ENCODE measurements at places on chromosomes 11 and 22.

GRCh38 chr11:27847496-27847895 is 147.2 kb upstream of the BDNF start:
- no peak for DNase-seq

- peak; percentile 42 for DNase-seq
Measured at GRCh38 chr22:37211075-37211865, 1.0 kb downstream of the SSTR3 start.

DNA sequence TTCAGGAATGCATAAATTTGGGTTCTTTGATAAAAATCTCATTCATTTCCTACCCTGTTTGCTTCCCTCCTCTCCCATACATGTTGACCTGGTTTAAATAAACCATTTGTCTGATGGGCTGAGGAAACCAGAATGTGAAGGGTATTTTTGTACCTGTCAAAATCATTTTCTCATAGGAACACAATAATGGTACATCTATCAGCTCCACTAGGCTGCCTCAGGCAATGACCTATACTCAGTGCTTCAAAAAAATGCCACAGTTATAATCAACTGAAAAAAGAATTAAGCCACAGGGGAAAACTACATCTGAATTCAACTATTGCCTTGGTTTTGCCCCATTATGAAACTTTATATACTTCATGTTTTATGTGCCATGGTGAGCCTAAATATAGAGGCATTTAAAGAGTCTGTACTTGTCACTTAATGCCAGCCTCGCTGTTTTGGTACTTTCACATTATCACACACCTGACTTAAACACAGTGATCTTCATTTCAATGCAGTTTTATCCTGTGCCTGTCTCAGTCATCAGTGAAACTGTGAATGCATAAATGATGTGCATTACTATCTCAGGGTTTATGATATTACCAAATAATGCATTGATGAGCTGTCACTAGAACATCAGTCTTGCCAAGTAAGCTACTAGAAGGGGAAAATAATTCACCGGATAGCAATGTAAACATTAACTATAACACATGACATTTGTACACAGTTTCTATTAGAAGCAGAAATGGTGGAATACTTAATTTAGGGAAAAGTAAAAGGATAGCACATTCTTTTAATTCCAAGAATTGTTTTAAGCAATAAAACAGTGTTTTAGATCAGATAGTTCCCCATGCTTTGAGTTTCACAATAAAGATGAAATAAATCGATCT is 92.7 kb downstream of the MSANTD4 start:
- DNase-seq: no peak

DNA sequence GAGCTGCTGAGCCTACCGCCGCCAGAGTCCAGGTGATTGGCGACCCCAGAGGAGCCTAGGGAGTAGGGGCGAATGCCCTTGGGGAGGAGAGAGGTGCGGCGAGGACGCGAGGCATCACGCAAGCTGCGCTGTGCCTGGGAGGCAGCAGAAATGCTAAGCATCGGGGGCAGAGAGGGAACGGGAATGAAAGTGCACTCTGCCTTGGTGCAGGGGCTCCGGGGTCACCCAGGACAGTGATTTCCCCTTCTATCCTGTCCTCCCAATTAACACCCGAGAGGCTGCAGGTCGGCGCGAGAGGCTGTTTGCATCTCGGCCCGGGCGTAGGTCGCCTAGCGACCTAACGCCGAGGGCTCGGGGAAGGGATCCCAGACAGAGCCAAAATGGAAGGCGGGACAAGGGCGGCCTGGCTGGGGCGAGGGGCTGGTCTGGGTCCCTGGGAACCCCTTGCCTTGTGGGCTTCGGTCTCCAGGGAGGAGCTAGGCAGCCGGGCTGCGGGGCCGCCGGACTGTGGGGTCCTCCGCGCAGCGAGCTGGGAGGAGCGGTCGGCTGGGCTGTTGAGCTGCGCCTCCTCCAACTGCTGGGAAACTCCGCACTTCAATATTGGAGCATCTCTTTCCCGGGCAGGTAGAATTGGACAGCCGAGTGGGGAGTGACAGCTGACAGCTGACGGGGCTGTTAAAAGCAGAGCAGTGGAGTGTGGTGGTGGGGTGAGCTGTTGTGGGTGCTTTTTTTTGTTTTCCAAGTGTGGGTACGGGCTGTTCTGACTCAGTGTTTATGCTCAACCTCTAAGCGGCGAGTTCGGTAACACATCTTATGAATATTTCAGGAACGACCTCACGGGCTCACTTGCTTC is 657 bp downstream of the ELMOD1 start:
- no peak for DNase-seq

GRCh38 chr22:21622919-21623647 is 6.7 kb downstream of the YDJC start:
- no peak for DNase-seq

DNA sequence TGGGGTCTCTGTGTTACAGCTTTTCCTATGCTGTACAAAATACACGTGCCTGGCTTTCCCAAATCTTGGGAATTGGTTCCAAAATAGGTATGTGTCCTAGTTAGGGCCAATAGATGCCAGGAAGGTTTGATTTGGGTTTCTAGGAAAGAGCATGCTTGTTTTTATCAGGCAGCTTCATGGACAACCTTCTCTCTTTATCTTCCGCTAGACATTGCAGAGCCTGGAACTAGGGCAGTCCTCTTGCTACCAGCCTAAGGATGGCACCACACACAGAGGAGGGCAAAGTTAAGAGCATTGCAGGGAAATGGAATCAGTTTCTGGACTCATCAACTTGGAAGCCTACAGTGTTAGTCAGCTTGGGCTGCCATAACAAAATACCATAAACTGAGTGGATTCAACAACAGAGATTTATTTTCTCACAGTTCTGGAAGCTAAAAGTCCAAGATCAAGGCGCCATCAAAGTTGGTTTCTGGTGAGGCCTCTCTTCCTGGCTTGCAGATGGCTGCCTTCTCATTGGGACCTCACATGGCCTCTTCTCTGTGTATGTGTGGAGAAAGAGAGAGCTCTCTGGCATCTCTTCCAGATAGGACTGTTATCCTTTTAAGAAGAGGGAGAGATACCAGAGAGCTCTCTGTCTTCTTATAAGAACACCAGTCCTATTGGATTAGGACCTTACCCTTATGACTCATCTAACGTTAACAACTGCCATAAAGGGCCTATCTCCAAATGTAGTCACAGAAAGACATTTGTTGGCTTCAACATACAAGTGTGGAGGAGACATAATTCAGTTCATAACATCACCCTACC is 27.3 kb upstream of the CREB3L1 start:
- no peak for DNase-seq

DNA sequence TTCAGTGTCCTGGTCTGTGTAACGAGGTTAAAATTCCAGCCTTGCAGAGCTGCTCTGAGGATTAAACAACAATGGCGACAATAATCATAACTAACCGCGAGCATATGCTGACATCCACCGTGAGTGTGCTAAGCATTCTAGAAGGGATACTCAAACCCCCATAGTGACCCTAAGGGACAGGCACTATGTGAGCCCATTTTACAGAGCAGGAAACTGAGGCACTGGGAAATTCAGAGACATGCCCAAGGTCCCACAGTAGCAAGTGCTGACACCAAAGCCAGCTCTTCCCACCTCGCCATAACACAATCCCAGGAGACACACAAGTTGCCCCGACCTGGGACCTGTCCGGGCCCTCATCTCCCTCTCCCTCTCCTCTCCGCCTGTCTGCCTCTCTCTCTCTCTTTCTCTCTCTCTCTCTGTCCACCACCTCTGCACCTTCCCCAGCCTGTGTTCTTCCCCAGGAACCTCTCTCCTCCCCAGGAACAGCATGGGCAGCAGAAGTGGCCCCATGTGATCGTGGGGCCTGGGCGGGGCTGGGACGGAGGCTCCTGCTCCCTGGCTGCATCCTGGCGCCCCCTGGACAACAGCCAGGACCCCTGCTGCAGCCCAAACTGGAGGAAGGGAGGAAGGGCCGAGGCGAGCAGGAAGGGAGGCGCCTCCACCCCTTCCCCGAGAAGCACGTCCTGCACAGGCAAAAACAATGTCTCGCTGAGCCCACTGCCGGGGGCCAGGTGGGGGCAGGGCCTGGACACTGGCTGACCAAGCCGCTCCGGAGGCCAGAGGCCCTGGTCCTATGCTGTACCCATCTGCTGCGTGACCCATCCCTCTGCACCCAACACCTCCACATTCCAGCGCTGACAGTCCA is 14.8 kb upstream of the MFNG start:
- no peak for DNase-seq

DNA sequence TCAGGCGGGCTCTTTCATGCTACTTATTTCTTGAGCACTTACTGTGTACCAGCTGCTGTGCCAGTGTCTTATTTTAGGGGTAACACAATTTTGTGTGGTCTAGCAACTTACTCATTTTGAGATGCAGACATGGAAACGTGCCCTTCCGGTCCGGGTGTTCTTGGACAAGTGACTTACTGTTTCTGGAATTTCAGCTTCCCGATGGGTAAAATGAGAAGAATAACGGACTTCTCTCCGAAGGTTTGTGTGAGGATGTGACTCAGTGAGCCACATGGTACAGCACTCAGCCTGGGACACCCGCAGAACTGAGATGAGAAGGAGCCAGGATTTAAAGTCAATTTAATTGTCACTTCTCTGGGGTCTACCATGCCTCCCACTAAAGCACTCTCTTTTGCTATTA is 114.5 kb upstream of the SYT13 start:
- no peak for DNase-seq

GRCh38 chr11:12748561-12748960 is 74.3 kb downstream of the TEAD1 start:
- no peak for DNase-seq

DNA sequence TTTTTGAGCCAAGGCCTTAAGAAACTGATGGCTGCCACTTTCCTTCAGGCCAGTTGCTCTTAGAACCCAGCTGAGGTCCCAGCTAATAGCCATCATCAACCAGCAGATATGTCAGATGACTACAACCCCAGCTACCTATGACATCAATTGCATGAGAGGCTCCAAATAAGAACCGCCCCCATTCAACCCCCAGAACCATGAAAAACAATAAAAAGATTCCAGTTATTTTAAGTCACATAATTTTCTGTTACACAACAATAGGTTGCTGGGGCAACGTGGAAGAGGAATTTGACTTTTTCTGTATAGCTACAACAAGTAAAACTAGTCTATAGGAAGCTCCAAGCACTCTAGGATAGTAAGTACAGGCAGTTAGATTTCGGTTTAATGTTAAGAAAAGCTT is 216.3 kb upstream of the MTNR1B start:
- DNase-seq: no peak

DNA sequence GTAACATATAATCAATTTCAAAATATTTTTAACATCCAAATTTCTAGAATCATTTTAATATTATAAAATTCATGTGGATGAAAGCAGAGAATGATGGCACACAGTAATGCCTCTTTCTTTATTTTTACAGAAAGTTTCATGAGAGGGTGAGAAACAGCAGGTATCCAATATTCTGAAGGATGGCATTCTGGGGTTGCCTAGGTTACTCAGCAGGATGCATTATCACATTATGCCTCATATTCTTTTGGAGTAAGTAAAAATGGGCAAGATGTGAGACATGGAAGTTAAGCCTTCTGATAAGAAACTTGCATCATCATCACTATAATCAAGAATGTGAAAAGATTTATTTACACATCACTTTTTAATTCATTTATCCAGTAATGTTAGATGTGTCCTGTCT is 148.7 kb upstream of the PGR start:
- no peak for DNase-seq

DNA sequence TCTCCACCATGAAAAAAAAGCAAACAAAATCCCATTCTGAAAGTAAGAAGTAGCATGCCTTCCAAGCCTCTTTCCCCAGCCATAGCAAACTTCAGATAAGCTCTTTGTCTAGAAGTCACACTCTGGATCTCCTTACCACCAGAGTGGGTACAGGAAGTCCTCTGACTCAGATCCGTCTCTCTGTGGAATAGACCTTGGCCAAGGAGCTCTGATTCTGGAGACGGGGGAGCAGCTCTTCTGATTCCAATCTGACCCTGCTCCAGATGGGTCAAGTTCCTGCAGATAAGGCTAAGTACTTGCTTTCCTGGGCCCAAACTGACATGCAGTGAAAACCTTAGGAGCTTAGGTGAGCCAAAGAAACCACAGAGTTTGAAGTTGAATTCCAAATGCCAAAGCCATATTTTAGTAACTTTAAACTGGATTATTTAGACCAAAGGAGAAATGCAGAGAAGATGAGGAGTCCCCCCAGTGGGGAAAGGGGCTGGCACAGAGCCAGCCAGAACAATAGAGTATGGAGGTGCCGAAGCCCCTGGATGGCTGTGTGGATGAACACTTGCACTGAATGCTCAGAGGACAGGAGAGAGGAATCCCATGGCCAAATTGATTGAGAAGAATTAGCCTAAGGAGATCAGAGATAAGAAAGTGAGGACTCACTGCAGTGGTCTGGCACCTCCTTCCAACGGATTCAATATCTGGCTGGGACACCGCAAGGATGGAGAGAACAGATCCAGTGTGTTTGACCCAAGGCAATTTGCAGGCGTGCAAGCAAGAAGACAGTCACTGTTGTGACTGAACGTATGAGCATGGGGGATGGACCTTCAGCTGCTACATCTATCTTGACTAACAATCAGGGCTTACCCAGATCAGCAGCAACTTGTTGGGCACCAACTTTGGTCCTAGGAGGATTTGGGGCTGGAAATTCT is 54.9 kb downstream of the ENDOD1 start:
- no peak for DNase-seq

- DNase-seq: no peak
Measured at GRCh38 chr11:74390697-74391096, 7.5 kb downstream of the PGM2L1 start.

DNA sequence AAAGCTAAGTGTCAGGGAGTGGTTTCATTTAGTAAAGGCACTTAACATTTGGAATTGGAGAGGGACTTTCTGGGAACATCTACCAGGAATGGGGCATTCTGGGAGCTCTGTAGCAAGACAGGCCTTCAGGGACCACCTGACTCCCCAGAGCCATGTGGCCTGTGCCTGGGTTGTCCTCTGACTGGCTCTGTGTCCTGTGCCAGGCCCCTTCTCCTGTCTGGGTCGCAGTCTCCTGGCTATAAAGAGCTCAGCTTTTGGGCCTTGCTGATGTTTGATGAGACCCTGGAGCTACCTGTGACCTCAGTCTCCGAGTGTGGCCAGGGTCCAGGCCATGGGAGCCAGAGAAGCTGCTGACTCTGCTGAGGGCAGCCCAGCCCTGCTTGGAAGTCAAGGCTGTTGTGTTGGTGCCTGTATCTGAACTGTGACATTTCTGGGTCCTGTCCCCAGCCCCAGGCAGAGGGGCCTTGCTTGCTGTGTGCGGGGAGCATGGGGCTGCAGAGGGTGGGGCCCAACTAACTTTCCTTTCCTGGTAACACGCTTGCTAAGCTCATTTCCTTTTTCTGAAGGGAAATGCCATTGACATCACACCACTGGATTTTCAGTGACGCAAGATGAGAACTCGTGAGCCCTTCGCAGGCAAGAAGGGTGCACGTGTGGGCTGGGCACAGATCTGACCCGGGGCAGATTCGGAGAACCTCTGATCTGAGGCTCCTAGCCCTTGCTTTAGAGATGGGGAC is 41.3 kb downstream of the LRRC32 start:
- peak; percentile 71 for DNase-seq

GRCh38 chr11:99069856-99070444 is 49.2 kb downstream of the CNTN5 start:
- DNase-seq: no peak

GRCh38 chr11:12219757-12220156 is 109.4 kb downstream of the MICAL2 start:
- no peak for DNase-seq
